ENCODE measurements at places on chromosomes 13 and 19.

- DNase-seq = no peak
- H3K27me3 ChIP-seq = peaks cover 33% of the 10 kb centered on the region
- no peak overlapping the region for H3K4me3 ChIP-seq
Observed at GRCh38 chr13:99908140-99908803, 63.3 kb downstream of the ZIC5 start.

- H3K27me3 ChIP-seq = no peaks in the 10 kb centered on the region
- DNase-seq = no peak
- no peak overlapping the region for H3K27ac ChIP-seq
- no peaks in the 10 kb centered on the region for H3K4me1 ChIP-seq
- no peak overlapping the region for H3K4me3 ChIP-seq
Observed at GRCh38 chr13:25727250-25727649, 324.6 kb downstream of the SHISA2 start.

- peak overlapping the region; percentile 20 for H3K4me3 ChIP-seq
- H3K27ac ChIP-seq = no peak overlapping the region
- H3K4me1 ChIP-seq = peaks cover 18% of the 10 kb centered on the region
- H3K27me3 ChIP-seq = peaks cover 42% of the 10 kb centered on the region
- H3K36me3 ChIP-seq = no peaks in the 10 kb centered on the region
Observed at GRCh38 chr19:50666346-50667176, 17.3 kb downstream of the C19orf81 start.

DNA sequence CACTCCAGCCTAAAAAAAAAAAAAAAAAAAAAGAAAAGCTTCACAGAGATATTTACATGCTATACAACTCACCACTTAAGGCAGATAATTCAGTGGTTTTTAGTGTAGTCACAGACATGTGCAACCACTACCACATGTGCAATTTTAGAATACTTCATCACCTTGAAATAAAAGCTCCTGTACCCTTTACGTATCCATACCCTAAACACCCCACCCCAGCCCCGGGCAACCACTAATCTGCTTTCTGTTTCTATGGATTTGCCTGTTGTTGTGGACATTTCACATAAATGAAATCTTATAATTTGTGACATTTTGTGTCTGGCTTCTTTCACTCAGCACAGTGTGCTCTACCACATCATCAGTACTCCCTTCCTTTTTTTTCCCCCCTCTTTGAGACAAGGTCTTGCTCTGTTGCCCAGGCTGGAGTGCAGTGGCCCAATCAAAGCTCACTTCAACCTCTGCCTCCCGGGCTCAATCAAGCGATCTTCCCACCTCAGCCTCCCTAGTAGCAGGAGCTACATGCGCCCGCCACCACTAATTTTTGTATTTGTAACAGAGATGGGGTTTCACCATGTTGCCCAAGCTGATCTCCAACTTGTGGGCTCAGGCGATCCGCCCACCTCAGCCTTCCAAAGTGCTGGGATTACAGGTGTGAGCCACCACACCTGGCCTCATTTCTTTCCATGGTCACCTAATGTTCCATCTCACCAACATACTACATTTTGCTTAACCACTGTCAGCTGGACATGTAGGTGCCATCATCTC, 4.0 kb downstream of the DDX39A start:
- peak; percentile 57 for DNase-seq
- H3K27me3 ChIP-seq = no peaks in the 10 kb centered on the region
- H3K4me3 ChIP-seq = no peak overlapping the region

GRCh38 chr13:94607939-94608338, 6.3 kb downstream of the GPR180 start:
- no peaks in the 10 kb centered on the region for H3K4me1 ChIP-seq
- H3K4me3 ChIP-seq = no peak overlapping the region
- no peaks in the 10 kb centered on the region for H3K36me3 ChIP-seq
- no peaks in the 10 kb centered on the region for H3K27me3 ChIP-seq
- no peak for DNase-seq

Measured in B cell (primary cell).